Mononuclear cell (primary cell): ENCODE measurements at places on chromosomes 5 and 9. TPM values are rescaled to one million over a fixed set of nuclear protein-coding genes. Genes with fewer than 3 reads are reported as not detected.

XRCC4 gene
- total RNA-seq: 5.0 TPM

PCDHGB5 gene
- 0.84 TPM for total RNA-seq

CD14 gene
- total RNA-seq: 138 TPM

DIRAS2 gene
- not detected for total RNA-seq

CAVIN4 gene
- not detected for total RNA-seq

SCGB3A2 gene
- not detected for total RNA-seq
